Placental pericyte (primary cell): ENCODE measurements at places on chromosomes 16 and 17. TPM values are rescaled to one million over a fixed set of nuclear protein-coding genes. Genes with fewer than 3 reads are reported as not detected.

HEATR9 gene
- not detected in 2 replicates for total RNA-seq

CENPT gene
- 21.4 and 52.3 TPM in 2 replicates for total RNA-seq

KIFC3 gene
- total RNA-seq: 157 and 170 TPM in 2 replicates

SALL1 gene
- total RNA-seq: 0.22 and 4.9 TPM in 2 replicates

ASPA gene
- 0.22 TPM in 1 of 2 replicates, not detected in the other for total RNA-seq

RAMP2 gene
- 0.29 TPM in 1 of 2 replicates, not detected in the other for total RNA-seq

FOXJ1 gene
- total RNA-seq: not detected in 2 replicates

C16orf74 gene
- total RNA-seq: 11.2 and 21.8 TPM in 2 replicates

MMP15 gene
- 6.6 and 15.1 TPM in 2 replicates for total RNA-seq
